ENCODE measurements at places on chromosomes 3 and 15.

- no peak for DNase-seq
Measured at GRCh38 chr3:131303848-131304247, 77.7 kb upstream of the NUDT16 start.

GRCh38 chr3:21750080-21750696 is 822 bp downstream of the ZNF385D start:
- DNase-seq = no peak

DNA sequence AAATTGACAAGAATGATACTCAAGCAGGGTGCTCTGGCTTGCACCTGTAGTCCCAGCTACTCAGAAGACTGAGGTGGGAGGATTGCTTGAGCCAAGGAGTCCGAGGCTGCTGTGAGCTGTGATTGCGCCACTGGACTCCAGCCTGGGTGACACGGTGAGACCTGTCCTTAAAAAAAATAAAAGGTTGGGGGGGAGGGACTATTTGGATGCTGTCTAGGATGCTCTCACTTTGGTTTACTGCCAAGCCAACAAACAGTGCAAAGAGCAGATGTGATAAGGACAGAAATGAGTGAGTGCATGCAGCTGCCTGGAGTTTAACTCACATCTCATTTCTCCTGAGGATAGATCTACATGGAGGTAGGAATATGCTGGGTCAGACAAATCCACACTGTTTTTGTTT is 130.0 kb downstream of the FRMD4B start:
- no peak for DNase-seq

DNA sequence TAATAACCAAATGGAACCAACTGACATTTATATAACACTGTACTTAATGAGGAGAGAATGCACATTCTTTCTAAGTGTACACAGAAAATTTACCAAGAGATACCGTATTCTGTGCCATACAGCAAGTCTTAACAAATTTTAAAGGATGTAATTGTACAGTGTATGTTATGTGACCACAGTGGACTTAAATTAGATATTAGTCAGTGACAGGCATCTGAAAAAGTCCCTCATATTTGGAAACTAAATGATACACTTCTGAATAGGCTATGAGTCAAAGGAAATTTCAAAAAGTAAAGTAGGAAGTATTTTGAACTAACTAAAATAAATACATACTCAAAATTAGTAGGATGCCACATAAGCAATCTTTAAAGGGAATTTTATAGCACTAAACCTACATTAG is 59.6 kb upstream of the P3H2 start:
- DNase-seq = no peak

GRCh38 chr15:56428821-56429458 is 36.0 kb downstream of the MNS1 start:
- no peak for DNase-seq

DNA sequence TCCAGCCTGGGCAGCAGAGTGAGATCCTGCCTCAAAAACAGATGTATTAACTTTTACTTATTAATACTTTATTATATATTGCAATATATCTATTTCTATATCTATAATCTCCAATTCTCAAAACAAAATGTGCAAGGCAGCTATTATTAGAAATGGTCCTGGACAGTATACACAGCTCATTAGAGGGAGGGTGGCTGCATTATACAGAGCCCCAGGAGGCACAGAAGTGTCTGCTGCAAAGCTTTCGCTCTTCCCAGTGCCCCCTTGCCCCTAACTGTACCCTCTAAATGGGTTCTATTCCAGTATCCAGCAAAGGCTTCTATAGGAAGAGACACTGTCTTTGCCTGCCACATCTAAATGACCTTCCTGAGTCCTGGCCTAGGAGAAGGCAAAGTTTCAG is 24.5 kb downstream of the ARL14 start:
- DNase-seq = no peak

DNA sequence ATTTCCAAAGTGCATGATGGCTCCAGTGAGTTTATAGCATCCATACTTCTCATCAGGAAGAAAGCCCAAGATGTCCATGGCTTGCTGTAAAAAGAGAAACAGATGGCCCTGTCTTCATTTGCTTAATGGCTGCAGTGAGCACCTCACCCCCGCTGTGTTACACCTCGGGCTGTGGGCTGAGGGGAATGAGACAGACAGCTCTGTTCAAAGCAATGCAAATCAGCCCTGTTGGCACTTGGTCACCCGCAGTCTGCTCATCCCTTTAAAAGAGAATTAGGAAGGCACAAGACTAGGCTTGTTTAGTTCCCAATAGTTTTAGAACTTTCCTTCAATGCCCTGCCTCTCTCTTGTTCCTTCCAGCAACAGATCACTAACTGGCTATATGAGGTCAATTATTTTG is 25.2 kb downstream of the MYH15 start:
- DNase-seq = no peak

DNA sequence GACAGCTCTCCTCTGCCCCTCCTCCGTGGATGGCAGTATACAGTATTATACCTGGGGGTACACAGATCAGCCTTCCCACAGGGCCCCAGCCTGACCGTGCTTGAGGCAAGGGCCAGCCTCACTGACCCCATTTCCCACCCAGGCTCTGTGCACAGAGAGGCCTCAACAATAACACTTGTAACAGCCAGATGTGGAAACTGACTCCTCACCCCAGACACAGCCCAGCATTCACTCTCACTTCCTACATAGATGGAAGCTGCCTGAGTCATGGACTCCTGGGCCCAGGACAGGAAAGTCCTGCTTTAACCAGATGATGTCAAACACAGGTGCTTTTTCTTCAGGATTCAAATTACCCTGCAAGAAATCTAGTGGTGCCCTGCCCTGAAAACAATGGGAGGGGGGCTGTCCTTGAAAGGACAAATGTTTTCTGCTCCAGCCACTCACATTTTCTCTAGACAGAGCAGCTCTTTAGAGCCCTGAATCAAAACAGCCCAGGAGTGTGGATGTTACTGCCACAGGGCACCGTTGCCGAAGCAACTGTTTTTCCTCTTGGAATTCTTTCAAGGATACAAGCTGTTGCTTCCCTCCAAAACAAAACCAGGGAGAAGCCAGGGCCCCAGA is 16.4 kb downstream of the CCDC12 start:
- DNase-seq = no peak

- no peak for DNase-seq
Measured at GRCh38 chr3:193972832-193973231, 163.1 kb upstream of the HES1 start.

GRCh38 chr3:129795186-129796010 is 98.1 kb downstream of the TMCC1 start:
- DNase-seq = no peak

DNA sequence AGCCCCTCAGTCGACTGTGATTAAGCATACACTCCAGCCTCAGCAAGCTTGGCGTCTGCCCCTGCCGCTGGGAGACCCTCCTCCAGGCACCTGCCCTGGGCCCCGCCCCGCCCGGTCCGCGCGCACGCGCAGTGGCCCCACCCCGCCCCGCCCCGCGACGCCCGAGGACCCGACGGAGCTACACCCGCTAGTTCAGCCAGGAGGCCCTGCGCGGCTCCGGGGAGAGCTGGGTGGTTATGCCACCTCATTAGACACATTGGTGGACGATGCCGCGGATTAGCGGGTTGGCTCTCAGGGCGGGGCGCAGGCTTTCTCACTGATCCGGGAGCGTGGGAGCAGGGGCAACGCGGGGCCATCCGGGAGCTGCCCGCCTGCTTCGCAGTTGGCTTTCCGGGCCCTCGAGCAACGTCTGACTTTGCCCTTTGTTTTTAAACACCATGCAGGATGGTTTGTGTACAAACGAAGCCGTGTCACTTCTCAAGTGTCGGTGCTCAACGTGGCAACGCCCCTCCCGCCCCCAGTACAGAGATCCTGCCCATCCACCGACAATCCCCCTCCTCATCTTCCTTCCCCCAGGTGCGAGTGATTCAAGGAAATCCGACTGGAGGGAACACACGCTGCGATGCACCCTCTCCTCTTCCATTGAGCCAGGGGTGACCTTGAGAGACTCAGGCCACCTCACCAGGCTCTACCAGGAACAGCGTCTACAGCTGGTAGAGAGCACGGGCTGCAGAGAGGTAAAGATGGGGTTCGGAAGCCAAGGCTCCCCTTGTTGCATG is 109.3 kb downstream of the SHQ1 start:
- DNase-seq = peak; percentile 82

DNA sequence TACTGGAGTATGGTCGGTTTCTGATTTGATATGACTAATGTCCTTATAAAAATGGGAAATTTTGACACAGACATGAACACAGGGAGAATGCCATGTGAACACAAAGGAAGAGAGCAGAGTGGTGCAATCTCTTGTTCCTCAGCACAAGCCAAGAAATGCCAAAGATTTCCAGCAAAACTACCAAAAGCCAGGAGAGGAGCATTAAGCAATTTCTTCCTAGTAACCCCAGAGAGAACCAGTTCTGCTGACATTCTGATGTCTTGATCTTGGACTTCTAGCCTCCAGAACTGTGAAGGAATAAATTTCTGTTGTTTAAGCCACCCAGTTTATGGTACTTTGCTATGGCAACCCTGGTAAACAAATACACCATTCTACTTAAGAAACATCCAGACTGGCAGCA is 227.8 kb upstream of the MRPL3 start:
- no peak for DNase-seq

- no peak for DNase-seq
Measured at GRCh38 chr15:67843571-67844387, 3.9 kb upstream of the RNU6-1 start.

DNA sequence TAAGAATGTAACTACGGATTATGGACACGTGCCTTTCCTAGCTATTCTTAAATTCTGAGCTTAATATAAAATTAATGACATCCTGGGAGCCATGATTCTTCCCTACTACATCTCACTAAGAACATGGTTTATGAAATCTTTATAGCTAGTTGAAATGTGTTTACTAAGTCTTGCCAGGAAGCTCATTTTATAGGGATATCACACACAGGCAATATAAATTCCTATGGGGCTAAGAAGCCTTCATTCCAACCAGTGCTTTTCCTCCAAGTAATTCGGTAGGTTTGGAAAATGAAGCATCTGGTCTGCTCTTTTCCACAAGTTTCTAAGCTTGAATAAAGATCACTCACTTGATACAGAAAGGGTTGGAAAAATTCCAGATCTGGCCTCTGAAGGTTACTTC is 802.6 kb downstream of the FHIT start:
- no peak for DNase-seq

DNA sequence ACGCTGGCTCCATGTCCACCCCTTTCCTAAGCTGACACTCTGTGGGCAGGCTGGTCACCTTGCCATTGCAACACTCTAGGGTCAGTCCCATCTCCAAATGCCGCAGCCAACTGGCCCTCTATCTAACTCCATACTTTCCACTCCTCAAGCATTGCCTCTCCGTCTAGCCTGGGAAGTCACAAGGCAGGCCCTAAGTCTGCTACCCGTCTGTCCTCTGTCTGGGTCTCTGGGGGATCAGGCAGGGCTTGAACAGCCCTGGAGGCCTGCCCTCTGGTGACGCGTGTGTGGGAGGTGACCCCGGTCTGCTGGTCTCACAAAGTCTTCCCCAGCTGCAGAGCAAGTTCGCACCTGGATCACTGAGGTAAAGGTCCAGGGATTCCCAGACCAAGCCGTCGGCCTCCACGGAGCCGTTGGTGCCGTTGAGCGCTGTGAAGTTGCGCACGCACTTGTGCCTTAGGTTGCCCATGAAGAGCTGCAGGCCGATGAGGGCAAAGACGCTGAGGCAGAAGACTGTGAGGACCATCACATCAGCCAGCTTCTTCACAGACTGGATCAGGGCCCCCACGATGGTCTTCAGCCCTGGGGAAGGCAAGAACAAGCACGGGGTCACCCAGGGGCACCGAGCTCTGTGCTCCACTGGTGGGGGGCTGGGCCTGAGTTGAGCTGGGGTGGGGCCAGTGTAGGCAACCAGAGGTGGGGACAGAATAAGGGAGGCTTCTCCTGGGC is 39.9 kb downstream of the SCN5A start:
- DNase-seq = no peak

- no peak for DNase-seq
Measured at GRCh38 chr3:51943451-51944391, 1.6 kb downstream of the PARP3 start.

DNA sequence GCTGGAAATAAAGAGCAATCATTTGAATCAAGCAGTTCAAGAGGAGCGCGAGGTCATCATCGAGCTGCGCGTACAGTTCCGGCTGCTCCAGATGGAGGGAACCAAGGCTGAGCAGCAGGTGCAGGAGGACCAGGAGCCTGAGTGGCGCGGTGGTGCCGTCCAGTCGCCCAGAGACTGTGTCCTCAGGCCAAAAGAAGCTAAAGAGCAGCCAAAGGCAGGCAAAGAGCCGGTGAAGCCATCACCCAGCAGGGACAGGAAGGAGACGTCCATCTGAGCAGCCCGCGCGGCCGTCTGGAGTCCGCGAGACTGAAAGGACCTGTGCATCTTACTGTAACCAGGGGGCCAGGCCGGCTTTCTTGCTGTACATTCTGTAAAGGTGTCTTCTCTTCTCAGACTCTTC is 277.2 kb upstream of the TTC14 start:
- no peak for DNase-seq

GRCh38 chr3:172836390-172836997 is 86.0 kb downstream of the ECT2 start:
- no peak for DNase-seq

DNA sequence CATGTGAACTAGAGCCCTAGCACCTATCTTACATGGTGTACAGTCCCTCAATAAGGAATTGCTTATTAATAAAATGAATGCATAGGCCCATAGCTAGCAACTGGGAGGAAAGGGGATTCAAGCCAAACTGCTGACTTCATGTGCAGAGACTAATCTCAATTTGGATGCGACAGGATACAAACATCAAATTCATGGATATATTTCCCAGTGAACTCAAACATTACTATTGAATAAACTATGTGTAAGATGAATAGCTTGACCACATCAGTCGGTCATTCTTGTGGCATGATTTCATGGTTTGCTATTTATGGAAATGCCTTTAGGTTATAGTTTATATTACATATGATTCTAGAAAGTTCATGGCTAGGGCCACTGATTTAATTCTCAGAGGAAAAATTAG is 268.6 kb upstream of the SLITRK3 start:
- DNase-seq = no peak

- no peak for DNase-seq
Measured at GRCh38 chr15:67946701-67947100, 106.9 kb upstream of the RNU6-1 start.

- no peak for DNase-seq
Measured at GRCh38 chr3:42066516-42067181, 24.5 kb upstream of the TRAK1 start.

DNA sequence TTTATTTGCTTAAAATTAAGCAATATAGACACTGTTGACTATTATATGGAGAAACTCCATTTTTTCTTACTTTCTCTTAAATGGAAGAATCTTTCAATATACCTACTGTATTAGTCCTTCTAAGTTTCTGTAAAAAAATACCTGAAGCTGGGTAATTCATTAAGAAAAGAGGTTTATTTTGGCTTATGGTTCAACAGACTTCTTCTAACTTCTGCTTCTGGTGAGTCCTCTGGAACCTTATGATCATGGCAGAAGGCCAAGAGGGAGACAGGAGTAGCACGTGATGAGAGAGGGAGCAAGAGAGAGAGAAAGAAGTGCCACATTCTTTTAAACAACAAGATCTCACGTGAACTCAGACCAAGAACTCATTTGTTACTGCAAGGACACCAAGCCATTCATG is 573.3 kb downstream of the MCTP2 start:
- DNase-seq = no peak

DNA sequence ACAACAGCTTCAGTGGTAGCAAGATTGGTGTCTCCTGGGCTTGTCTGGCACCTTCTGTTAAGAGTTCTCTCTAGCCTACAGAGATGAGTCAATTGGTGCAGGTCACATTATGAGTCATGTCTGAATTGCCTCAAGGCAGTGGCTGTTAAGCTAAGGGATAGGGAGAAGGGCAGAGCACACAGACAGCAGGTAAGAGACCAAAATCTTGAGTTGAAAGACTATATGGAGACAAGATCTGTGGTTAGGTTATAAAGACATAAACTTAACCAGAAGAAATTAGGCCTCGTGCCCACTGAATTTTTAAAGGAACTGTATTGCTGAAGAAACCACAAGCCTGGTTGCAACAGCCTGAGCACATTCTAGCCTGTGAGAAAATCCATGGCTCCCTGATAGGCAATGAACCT is 19.2 kb upstream of the KPNA1 start:
- no peak for DNase-seq

Measured in activated naive CD4-positive, alpha-beta T cell (primary cell).